ENCODE measurements at places on chromosomes 2 and 18.

DNA sequence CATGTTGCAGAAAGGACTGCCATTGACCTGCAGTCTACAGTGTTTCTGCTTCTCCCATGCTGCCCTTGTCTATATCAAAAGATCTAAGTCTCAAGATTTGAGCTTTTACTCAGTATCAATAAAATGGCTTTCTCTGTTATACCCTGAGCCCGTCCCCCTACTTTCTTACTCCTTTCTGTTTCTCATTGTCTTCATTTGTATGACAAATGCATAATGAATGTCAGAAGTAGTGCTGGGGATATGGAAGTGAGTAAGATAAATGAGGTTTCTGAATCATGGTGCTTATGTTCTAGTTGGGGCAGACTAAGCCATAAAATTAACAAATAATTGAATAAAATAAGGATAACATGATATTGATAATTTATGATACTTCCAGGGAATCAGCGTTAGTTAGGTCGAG is 128.6 kb downstream of the PARD3B start:
- DNase-seq = no peak

- no peak for DNase-seq
Observed at GRCh38 chr18:389658-390357, 110.7 kb downstream of the COLEC12 start.

GRCh38 chr2:101983928-101984327 is 7.8 kb upstream of the IL1R2 start:
- DNase-seq = no peak

- DNase-seq = no peak
Observed at GRCh38 chr2:10360850-10361588, 58.3 kb downstream of the HPCAL1 start.

GRCh38 chr2:155546721-155547555 is 785.6 kb downstream of the NR4A2 start:
- no peak for DNase-seq

DNA sequence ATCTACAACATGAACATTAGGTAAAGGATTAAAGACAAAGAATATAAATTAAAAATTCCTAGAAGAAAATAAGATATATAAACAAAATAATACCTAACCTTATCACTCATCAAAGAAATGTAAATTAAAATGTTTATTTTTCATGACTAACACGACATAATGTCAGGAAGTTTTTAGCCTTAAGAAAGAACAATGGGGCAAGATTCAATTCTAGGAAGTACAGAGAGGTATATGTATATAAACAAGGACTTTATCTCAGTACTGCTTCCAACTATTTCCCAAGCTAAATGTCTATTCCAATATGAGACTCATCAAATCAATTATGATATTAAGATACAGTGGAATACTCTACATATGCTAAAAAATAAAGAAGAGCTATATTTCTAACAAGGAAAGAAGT is 44.1 kb downstream of the TTC21B start:
- DNase-seq = no peak

- DNase-seq = no peak
Observed at GRCh38 chr2:21484643-21485042, 360.9 kb downstream of the TDRD15 start.

- no peak for DNase-seq
Observed at GRCh38 chr2:46163804-46164528, 133.2 kb upstream of the EPAS1 start.

- DNase-seq = no peak
Observed at GRCh38 chr2:16272038-16272788, 331.9 kb downstream of the MYCN start.

DNA sequence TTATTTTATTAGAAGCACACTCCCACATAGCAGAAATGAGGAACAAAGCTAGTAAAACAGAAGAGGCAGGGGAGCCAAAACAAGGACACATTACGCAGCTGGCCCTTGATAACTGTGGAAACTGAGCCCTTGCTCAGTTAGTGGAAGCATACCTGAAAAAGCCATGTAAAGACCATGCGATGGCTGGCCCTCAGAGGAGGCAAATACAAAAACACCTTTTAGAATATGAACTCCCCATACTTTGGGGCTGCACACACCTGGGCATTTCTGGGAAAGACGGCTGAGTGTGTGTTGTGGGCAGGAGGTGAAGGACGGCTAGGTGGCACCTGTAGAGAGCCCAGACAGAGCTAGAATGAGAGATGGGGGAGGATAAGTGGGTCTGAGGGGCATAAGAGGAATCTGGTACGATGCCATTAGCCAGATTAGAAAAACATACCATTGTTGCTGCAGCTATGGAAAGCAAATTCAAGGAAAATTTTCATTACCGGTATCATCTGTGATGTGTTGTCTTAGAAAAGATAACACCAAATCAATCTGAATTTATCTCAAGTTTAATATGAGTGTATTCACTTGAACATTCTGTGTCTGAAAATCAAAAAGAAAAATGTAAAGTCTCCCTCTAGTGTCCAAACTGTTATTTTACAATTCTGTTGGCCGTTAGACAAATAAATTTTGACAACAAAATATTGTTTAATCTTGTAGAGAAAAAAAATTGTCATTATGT is 45.2 kb upstream of the SULT1C3 start:
- no peak for DNase-seq

DNA sequence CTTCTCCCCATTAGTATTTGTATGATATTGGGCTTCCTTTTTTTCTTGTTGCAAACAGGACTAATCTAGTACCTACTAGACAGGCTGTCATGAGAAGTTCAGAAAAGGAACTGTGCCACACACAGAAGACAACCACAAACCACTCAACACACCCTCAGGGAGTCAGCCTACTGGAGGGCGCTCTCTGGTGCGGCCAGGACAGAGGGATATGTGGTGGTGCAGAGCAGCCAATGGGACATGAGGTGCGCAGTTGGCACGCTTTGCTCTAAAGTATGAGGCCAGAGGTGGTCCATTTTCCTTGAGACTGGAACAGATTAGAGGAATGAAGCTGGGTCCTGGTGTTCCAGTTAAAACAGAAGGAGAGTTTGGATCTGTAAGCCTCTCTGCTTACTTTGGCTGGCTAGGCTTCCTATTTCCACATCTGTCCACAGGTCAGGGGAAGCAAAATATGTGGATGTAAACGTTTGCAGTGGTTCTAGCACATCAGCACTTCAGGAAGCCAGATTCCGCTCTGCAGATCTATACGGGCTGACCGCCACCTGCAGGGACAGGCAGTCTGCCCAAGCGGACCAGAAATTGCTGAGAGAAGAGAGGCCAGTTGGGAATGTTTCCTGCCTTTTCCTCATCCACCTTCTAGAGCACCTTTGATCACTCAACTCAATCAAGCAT is 114.1 kb downstream of the GFPT1 start:
- no peak for DNase-seq

GRCh38 chr2:179455172-179455524 is 190.5 kb upstream of the SESTD1 start:
- no peak for DNase-seq

DNA sequence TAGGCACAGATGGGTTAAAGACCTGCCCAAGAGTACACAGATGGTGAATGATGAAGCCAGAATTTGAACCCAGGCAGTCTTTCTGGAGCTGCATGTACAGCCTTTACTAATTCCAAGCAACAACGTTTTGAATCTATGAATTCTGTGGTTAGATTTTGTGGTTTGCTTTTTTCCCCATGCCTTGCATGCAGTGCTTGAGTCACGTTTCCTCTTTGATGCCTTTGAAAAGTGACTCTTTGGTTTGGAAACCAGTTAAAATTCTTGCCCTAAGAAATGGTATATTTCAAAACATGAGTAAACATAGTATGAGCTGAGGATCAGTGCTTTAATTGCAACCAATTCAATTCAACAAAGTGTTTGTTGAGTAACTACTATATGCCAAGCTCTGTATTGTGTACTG is 48.2 kb upstream of the PPM1B start:
- peak; percentile 49 for DNase-seq

DNA sequence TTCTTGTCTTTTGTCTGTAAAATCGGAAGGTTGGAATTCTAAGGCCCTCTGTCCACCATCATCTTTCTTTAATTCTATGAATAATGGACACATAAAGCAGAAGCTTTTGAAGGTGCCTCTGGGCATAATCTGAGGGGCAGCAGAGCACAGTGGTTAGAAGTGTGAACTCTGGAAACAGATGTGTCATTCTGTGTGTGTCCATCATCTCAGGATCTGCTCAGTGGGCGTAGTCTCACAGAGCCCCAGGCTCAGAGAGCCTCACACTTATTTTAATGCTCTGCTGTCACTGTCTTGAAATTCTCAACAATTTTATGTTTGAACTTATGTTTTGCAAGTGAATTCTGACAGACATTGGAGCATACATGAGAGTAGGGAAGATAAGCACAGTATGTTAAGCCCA is 31.0 kb upstream of the CCDC93 start:
- no peak for DNase-seq

- no peak for DNase-seq
Observed at GRCh38 chr2:207477896-207478295, 51.9 kb upstream of the CREB1 start.

GRCh38 chr2:174617718-174618117 is 20.1 kb upstream of the WIPF1 start:
- no peak for DNase-seq

- DNase-seq = peak; percentile 20
Observed at GRCh38 chr2:72112401-72112800, 35.3 kb downstream of the CYP26B1 start.

DNA sequence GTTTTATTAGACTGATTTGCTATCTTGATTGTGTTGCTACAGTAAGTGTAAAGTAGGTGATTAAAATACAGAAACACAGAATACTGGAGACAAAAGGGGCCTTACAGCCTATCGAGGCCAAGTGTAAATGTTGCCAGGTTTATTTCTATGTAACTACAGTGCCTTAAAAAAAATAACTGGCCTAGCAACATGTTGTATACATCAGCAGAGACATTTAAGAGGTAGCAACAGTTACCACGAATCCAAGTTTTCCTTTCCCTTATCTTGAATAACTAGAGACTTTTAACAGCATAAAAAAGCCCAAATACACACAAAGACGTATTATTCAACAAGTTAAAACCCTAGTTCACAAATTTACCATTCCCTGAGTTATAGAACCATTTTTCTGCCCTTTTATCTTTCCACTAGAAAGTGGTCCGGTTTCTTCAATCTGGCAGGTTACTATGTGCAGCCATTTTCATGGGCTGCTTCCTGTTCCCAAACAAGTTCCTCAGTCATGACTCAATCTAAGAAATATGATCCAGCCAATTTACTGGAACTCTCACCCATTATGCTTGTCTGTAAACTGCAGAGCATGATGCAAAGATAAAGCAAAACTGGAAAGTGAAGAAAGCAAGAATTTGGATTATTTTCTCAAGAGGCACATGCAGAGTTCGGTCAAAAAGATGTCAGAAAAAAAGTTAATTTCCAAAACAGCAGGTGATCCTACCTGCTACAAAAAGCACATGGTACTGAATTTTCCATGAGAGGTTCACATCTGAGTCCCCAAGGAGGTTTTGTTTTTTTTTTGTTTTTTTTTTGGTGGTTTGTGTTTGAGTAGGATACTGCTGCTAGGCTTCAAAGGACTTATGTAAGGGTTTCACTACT is 22.2 kb downstream of the NFE2L2 start:
- DNase-seq = peak; percentile 78

DNA sequence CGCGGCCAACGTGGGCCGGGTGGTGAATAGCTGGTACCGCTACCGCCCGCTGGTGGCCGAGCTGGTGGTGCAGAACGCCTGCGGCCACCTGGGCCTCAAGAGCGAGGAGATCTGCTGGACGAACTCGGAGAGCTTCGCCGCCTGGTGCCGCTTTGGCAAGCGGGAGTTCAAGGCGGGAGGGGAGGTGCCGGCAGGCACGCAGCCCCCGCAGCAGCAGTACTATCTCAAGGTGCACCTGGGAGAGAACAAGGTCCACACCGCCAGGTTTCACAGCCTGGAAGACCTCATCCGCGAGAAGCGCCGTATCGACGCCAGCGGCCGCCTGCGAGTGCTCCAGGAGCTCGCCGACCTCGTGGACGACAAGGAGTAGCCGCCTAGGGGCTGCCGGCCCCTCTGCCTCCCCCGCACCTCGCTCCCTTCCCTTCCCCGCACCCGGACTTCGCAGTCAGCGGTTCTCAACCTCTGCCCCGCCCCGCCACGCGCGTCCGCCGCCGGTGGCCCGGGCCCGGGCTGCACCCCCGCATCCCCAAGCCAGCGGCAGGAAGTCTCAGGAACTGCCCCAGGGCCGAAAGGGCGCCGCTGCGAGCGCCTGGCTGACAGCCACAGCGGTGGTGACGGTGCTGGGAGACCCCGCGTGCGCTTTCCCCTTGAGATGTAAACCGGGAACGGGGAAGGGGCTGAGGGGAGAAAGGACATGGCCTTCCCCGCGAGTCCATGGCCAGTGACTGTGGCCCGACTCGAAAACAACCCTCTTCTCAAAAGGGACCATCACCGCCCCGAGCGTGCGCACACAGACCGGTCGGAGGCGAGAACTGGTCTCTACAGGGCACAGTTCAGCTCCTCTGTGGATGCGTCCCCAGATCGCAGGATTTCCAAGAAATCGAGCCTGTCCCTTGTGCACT is 2.2 kb downstream of the LRATD1 start:
- DNase-seq = peak; percentile 46

DNA sequence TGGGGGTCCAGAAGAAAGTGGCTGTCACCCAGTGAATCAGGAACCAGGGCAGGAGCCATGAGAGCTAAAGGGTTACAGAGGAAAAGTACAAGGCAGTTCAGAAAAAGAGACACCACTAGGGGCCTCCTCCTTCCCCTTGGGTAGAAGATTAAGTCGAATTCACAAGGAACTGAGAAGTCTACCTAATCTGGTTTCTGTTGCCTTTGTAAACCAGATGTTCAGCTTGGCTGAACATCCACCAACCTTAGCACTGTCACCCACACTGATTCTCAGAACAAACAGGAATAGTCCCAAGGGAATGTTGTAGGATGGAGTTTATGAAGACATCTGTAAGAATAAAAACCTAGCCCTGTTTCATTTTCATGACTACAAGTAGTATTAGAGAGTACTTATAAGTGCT is 90.4 kb upstream of the NOSTRIN start:
- no peak for DNase-seq

DNA sequence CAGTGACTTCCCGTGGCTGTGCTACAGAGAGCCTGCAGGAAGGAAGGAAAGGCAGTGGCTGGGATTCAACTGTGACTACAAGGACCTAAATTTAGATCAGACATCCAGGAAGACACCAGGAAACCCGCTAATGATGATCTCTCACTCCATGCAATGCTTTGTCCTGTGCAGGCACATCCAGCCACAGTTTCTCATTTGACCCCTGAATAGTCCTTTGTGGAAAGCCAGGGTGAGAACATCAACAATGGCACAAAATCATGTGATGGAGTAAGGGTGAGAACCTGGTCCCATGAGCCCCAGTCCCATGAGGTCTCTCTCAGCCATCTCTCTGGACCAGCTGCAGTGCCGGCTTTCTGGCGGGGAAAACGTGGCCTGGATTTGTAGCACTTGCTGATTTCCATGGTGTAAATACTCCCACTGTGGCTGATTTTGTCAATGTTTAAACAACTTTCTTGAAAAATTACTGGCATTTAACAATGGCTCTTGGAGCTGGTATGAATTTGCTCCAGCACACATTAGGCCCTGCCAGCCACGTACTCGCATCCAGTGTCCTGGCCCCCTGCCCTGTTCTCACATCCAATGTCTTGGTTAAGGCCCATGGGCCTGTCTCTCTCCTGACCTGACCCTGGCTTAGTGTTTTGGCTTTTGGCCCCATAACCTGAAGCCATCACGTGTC is 159.0 kb upstream of the HAAO start:
- DNase-seq = no peak

Data from skeletal muscle cell (primary cell).